NAMALWA (cell line): ENCODE measurements at places on chromosomes 11 and 22.

DNA sequence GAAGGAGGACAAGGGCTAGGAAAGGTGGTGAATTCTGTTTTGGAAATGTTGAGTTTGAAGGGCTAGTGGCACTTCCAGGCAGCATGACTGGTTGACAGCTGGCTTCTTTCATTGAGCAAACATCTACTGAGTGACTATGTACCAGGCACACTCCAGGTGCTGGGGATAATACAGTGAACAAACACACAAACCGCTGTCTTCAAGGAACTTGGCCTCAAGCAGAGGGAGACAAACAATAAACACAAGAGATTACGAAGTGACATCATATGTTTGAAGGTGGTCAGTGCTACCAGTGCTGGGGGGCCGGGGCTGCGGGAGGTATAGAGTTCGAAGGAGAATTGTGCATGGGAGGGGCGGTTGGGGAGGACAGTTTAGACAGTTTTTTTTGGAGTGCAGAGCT, 197.0 kb upstream of the SORL1-AS1 start:
- no peak for DNase-seq

GRCh38 chr11:16133867-16134266, 222.5 kb downstream of the SOX6 start:
- DNase-seq: no peak

DNA sequence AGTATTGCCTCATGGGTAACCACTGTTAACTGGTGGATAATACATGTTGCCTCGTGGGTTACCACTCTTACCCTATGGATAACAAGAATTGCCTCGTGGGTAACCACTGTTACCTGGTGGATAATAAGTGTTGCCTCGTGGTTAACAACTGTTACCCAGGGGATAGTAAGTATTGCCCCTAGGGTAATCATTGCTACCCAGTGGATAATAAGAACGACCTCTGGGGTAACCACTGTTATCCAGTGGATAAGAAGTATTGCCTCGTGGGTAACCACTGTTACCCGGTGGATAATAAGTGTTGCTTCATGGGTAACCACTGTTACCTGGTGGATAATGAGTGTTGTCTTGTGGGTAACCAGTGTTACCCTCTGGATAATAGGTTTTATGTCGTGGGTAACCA, 28.1 kb upstream of the NXPE4 start:
- no peak for DNase-seq

GRCh38 chr11:14687456-14687855, 43.9 kb downstream of the PDE3B start:
- DNase-seq: no peak

- DNase-seq: peak; percentile 82
Observed at GRCh38 chr11:68206211-68206610, 6.9 kb downstream of the KMT5B start.

- peak; percentile 79 for DNase-seq
Observed at GRCh38 chr22:50189849-50190181, 4.1 kb downstream of the TRABD start.

DNA sequence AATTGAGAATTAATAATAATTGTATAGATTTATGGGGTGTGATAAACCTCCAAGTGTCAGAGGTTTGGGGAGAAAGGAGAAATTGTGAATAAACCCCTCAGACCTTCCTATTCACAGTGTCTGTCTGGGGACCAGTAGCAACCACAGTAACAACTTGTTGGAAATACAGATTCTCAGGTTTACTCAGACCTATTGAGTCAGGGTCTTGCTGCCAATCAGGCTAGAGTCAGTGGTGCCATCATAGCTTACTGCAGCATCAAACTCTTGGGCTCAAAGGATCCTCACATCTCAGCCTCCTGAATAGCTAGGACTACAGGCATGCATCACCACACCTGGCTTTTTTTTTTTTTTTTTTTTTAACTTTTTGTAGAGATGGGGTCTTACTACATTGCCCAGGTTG, 17.3 kb downstream of the SLC3A2 start:
- no peak for DNase-seq

DNA sequence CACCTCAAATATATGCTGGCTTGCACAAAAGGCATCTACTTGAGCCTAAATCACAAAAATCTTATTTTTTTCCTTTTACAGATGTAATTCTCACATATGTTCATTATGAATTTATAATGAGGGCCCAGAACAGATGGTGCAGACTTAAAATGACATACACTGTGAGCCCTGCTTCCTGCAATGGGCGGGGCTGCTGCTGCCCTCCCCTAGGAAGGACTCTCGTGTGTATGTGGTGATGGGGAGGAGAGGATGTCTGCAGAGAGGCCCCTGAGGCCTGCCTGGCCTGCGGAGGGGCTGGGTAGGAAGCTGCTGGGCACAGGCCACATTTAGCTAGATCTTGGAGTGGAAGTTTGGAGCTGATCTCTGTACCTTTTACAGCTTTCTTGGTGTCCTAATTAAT, 233.4 kb upstream of the KIRREL3 start:
- DNase-seq: no peak

- no peak for DNase-seq
Observed at GRCh38 chr22:46229701-46230100, 20.4 kb downstream of the CDPF1 start.

GRCh38 chr22:32532820-32533128, 58.2 kb downstream of the FBXO7 start:
- no peak for DNase-seq

- DNase-seq: no peak
Observed at GRCh38 chr11:70343636-70344035, 54.7 kb upstream of the CTTN start.

DNA sequence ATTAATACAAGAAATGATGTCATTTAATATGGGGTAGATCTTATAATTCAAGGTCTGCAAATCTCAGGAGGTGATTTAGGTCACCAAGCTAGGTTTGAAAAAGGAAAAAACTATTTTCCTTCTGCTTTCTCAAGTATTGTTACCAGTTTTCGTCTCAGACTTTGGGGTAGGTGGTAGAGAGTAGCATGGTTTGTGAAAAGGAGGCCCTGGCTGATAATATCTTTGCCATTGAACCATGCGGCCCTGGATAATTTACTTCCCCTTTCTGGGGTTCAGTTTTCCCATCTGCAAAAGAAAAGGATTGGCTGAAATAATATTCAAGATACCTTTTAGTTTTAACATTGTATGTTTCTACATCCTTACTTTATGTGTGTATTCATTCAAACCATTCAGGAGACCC, 92.1 kb downstream of the WNT11 start:
- no peak for DNase-seq

DNA sequence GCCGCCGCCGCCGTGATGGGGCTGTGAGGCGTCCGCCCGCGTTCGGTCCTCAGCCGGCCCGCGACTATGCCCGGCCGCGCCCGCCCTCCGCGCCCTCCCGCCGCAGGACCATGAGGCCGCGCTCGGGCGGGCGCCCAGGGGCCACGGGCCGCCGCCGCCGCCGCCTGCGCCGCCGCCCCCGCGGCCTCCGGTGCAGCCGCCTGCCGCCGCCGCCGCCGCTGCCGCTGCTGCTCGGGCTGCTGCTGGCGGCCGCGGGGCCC, 215 bp downstream of the ZNRF3 start:
- no peak for DNase-seq

DNA sequence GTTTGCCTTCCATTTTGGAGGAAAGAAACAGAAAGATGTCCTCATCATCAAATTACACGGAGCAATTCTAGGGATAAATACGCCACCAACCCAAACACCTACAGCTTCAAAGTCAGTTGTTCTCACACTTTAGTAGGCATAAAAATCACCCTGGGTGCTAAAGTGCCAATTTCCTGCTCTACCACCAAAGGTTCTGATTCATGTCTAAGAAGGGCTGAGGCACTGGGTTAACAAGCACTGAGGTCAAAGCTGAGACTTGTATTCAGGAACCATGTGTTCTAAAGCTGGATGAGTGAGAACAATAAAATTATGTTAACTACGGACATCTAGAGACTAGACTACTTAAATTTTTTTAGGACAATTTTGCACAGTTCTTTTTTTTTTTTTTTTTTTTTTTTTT, 127.6 kb downstream of the MPPED2 start:
- DNase-seq: no peak

DNA sequence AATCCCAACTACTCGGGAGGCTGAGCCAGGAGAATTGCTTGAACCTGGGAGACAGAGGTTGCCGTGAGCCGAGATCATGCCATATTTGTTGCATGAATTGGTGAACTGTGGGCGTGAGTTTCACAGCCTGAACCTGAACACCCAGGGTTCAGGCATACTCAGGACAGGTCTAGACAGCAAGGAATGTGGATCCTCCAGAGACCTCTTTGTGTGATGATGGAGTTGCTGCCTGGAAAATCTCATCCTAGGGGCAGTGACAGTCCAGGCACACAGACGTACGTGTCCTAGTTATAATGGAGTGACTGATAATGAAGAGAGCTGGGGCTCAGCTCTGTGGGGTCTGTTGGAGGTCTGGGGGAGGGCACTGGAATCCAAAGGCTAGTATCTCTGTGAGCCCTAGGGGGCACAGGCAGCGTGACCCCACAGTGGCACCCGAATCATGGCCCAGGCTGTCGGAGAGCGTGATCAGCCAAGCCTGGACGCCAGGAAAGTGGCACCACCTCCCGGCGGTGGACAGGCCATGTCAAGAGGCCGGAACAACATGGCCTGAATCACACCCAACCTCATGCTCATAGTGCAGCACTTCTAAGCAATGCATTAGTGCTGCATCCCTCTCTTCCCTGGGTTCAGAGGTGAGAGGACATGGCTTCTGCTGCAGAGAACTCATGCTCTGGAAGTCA, 31.7 kb downstream of the RIBC2 start:
- DNase-seq: no peak

GRCh38 chr11:59765068-59765735, 10.0 kb downstream of the STX3 start:
- no peak for DNase-seq

DNA sequence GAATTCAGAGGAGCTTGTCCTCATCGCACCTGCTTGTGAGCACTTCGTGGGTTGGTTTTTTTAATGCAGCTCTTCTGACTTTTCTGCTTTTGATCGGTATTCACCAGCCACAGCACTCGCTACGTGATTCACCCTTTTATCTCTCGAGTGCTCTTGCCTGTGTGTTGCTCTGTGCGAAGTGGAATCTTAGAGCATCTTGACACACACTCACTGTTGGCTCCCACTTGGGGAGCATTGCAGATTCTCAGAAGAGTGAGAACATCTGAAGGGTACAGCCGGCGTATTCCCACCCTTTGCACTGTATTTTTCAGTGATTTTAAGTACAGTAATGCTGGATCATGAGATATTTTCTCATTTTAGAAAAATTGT, 10.9 kb downstream of the TNNT3 start:
- DNase-seq: no peak

DNA sequence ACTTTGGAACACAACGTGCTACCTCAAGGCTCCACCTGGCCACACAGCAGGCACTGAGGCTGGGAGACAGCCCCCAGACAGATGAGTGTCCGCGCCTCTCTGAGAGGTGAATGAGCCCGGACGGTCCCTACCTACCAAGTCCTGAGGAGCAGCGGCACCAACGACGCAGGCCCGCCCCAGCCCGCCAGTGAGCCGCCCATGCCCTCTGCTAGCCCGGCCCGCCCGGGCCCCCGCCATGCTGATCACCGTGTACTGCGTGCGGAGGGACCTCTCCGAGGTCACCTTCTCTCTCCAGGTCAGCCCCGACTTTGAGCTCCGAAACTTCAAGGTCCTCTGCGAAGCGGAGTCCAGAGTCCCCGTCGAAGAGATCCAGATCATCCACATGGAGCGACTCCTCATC, at the start of gene DDI1:
TSS of gene DDI1 (plus strand) at position 53 of the 400 bp plus-strand sequence. CDS start at position 236, 183 bp downstream.
- no peak for DNase-seq

DNA sequence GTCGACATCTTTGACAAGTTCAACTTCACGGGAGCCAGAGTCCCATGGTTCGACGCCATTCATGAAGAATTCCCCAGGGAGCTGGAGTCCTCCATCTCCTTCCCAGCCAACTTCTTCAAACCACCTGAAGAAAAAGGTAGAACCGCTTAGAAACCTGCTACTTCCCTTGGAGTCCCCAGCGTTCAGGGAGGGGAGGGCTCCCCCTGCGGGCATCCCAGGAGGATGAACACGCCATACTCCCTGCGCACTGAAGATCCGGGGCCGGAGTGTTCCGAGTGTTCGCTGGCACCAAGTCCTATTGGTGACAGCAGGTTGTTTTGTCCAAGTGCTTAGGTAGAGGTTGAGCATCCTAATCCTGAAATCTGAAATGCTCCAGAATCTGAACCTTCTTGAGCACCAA, 51.7 kb upstream of the PRODH start:
- no peak for DNase-seq

GRCh38 chr11:84899740-84900139, 727.4 kb downstream of the DLG2 start:
- peak; percentile 33 for DNase-seq

- DNase-seq: no peak
Observed at GRCh38 chr11:79160791-79161403, 279.9 kb downstream of the TENM4 start.

DNA sequence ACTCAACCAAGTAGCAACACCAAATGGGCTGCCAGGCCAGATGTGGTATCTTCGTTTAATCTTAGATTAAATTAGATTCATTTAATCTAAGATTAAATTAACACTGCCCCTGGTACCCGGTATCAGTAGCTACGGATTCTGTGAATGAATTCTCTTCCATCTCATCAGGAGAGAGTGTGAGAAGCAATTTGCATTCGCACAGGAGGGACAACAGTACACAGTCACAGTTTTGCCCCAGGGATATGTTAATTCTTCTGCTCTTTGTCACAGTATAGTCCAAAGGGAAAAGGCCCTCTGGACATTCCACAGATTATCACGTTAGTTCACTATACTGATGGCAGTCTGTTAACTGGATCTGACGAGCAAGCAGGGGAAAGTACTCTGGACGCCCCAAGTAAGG, 22.9 kb downstream of the ASCL2 start:
- DNase-seq: no peak

- DNase-seq: no peak
Observed at GRCh38 chr11:74820763-74821162, 72.1 kb downstream of the RNF169 start.

GRCh38 chr11:107259811-107260221, 197.8 kb downstream of the CWF19L2 start:
- no peak for DNase-seq

GRCh38 chr11:120168108-120168959, 30.4 kb upstream of the TRIM29 start:
- DNase-seq: no peak

DNA sequence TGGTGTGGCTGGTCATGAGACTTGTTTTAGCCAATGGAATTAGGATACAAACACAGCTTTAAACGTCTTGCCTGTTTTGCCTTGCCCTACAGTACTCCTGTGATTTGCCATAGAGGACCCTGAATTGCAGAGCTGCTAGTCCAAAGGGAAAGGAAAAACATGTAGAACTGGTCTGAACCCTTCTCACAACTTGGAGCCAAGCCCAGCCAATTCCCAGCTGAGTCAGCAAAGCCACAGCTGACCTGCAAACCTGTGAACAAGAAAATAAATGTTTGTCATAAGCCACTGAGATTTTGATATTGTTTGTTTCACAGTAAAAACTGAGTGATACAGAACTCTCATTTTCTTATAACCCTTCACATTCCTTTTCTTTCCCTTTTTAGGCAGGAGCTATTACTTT, 360.5 kb upstream of the API5 start:
- DNase-seq: no peak
